H1 (cell line): ENCODE measurements at places on chromosomes 2 and 18. TPM values are rescaled to one million over a fixed set of nuclear protein-coding genes. Genes with fewer than 3 reads are reported as not detected.

DNA sequence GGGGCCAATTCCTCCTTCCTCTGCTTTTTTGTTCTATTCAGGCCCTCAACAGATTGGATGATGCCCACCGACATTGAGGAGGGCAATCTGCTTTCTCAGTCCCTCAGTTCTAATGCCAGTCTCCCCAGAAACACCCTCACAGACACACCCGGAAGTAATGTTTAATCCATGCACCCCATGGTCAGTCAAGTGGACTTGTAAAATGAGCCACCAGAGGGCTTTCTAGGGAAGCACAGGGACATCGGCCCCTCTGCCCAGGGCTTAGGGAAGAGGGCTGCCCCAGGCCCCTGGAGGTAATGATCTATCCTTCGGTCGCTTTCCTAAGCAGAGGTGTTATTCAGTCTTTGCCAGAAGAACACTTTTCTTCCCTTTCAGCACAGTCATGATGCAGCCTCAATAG, 107.4 kb downstream of the PDCL3 start:
- no peaks in the 10 kb centered on the region for H3K27me3 ChIP-seq
- H3K36me3 ChIP-seq: no peaks in the 10 kb centered on the region
- no peak overlapping the region for H3K4me3 ChIP-seq
- H3K27ac ChIP-seq: no peak overlapping the region

ROCK1 gene
- total RNA-seq: 46.0 and 48.9 TPM in 2 replicates

GREB1L gene
- total RNA-seq: 0.31 and 0.34 TPM in 2 replicates

- no peaks in the 10 kb centered on the region for H3K27me3 ChIP-seq
- H3K4me1 ChIP-seq: no peaks in the 10 kb centered on the region
- no peak for DNase-seq
- no peak overlapping the region; the same call in 1 of the 2 replicates for H3K27ac ChIP-seq
- H3K4me3 ChIP-seq: no peak overlapping the region
Observed at GRCh38 chr2:15472133-15472532, 89.0 kb downstream of the NBAS start.

RTP5 gene
- not detected in 2 replicates for total RNA-seq

DNA sequence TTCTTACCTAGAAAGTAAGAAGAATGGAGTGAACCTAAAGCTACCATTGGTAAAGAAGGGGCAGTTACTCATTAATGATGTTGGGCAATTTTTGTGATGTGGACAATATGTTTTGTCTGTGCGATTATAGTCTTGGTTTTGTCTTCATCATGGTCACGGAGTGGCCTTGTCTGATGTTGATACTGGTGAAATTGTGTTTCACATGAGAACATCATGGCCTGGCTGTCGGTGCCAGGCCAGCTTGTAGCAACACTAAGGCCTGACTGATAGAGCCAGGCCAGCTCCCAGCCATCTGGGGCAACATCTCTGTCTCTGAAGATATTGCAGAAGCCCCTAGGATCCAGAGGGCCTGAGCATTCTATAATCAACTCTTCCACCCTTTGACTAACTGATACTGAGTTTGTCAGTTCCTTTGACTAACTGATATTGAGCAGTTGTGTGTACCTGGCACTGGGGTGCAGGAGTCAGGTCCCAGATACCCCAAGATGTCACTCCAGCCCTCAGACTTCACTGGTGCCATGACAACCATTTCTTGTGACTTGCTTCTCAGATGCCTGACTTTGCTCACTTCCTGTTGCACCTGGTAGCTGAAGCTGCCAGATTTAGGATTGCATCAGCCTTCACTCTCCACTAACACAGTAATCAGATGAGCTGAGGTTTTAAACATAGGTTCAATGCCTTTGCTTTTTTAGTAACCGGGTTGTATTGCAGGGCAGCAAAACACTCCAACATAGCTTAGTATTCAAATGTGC, 62.5 kb downstream of the RPIA start:
- H3K27ac ChIP-seq: no peak overlapping the region; the same call in 1 of the 2 replicates
- peaks cover 2% of the 10 kb centered on the region for H3K4me1 ChIP-seq
- no peak for DNase-seq

- no peak overlapping the region for H3K4me3 ChIP-seq
- DNase-seq: no peak
- H3K27me3 ChIP-seq: no peaks in the 10 kb centered on the region
Observed at GRCh38 chr18:29560270-29560669, 1383.3 kb upstream of the CDH2 start.

DNA sequence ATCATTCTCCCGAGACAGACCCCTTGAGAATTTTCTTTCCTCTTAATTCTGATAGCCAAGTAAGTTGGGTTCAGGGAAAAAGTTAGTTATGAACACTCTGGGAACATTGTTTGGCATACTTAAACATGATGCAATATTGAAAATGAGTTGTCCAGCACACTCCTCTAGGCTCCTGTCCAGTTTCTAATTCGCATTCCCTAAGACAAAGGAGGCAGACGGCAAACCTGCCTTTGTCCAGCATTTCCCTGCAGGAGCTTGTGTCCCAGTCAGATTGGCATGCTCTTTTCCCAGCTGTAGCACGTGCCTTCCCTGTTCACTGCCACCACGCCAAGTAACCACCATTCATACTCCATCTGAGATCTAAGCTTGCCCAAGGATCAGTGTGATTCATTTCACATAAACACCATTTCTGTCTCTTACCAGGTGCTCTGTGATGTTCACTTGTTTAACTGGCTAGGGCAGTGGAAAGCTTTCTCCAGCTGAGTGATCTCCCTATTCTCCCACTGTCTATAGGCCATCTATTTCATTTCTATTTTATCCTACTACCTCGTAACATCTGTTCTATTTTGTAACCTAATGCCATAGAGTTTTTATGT, 150.0 kb upstream of the EPB41L3 start:
- no peak for DNase-seq
- no peaks in the 10 kb centered on the region for H3K36me3 ChIP-seq
- no peaks in the 10 kb centered on the region for H3K27me3 ChIP-seq
- H3K27ac ChIP-seq: no peak overlapping the region
- H3K4me1 ChIP-seq: no peaks in the 10 kb centered on the region
- no peak overlapping the region for H3K4me3 ChIP-seq

DNA sequence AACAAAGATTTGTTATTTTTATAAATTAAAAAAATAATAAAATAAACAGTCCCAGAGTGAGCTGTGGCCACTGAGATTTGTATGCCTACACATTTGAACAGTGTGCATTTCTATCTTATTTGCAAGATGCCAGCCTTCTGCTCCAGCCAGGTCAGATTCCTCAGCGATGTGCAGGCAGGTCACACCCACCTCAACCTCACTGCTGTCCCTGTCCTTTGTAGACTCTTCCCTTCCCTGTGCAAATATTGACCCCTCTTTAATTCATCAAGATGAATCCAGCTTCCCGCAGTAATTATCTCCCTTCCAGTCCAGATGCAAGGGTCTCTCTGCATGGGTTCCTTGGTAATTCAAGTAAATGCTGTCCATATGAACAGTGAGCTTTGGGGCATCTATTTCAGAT, 256.2 kb downstream of the PIEZO2 start:
- H3K27me3 ChIP-seq: no peaks in the 10 kb centered on the region
- no peaks in the 10 kb centered on the region for H3K4me1 ChIP-seq

OTX1 gene
- 3.3 and 3.8 TPM in 2 replicates for total RNA-seq

- no peaks in the 10 kb centered on the region for H3K36me3 ChIP-seq
- H3K4me1 ChIP-seq: no peaks in the 10 kb centered on the region
- H3K27ac ChIP-seq: no peak overlapping the region
- no peak for DNase-seq
- no peaks in the 10 kb centered on the region for H3K27me3 ChIP-seq
Observed at GRCh38 chr2:76450024-76450475, 739.3 kb upstream of the GCFC2 start.

CNDP1 gene
- not detected in 2 replicates for total RNA-seq

DNA sequence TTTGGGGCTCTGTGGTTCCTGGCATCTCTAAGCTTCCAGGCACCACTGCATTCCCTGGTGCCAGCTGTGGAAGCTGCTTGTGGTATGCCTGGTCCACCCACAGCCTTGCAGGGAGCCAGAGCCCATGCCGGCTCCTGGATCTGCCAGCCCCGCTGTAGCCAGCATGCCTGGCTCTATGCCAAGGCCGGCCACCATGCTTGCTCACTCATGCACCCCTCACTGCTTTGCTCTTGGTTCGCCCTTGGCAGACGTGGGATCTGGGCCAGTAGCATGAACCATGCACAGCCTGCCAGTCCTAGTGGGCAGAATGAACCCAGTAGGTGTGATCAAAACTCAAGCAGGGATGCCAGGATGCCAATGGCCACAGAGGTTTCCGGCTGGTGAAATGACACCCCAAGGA, 634.2 kb upstream of the TMEFF2 start:
- H3K4me1 ChIP-seq: no peaks in the 10 kb centered on the region
- no peaks in the 10 kb centered on the region for H3K36me3 ChIP-seq
- no peak for DNase-seq
- no peak overlapping the region for H3K4me3 ChIP-seq
- no peaks in the 10 kb centered on the region for H3K27me3 ChIP-seq
- H3K27ac ChIP-seq: no peak overlapping the region

GRCh38 chr2:241009601-241010530, 11.4 kb downstream of the SNED1 start:
- no peaks in the 10 kb centered on the region for H3K36me3 ChIP-seq
- no peak for DNase-seq
- peaks cover 16% of the 10 kb centered on the region for H3K4me1 ChIP-seq
- H3K27me3 ChIP-seq: no peaks in the 10 kb centered on the region
- H3K27ac ChIP-seq: no peak overlapping the region
- no peak overlapping the region for H3K4me3 ChIP-seq

DNA sequence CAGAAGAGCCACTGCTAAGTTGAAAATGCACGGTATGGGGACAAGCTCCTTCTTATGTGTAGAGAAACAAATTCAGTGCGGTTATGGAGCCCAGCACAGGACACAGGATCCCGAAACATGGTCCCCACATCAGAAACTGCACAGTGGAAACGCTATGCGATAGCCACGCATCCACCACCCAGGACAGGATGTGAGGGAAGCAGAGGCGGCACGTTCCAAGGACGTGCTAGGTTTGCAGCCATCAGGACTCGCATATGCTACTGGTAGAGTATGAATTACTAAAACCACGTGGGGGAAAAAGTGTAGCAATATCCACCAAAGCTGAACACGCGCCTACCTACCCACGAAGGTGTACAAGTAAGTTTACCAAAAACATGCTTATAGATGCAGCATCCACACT, 34.7 kb upstream of the SNTG2 start:
- H3K4me3 ChIP-seq: no peak overlapping the region
- 0 out of 2 replicates have a peak, but pooled peaks cover 5% of the 10 kb centered on the region for H3K27me3 ChIP-seq
- H3K36me3 ChIP-seq: no peaks in the 10 kb centered on the region
- no peak overlapping the region for H3K27ac ChIP-seq
- DNase-seq: no peak

DAPL1 gene
- total RNA-seq: not detected in 2 replicates

GRCh38 chr18:32049393-32050171, 31.0 kb downstream of the RNF125 start:
- peaks cover 8% of the 10 kb centered on the region; the same call in 1 of the 2 replicates for H3K36me3 ChIP-seq
- no peak overlapping the region for H3K4me3 ChIP-seq
- no peaks in the 10 kb centered on the region for H3K27me3 ChIP-seq

DNA sequence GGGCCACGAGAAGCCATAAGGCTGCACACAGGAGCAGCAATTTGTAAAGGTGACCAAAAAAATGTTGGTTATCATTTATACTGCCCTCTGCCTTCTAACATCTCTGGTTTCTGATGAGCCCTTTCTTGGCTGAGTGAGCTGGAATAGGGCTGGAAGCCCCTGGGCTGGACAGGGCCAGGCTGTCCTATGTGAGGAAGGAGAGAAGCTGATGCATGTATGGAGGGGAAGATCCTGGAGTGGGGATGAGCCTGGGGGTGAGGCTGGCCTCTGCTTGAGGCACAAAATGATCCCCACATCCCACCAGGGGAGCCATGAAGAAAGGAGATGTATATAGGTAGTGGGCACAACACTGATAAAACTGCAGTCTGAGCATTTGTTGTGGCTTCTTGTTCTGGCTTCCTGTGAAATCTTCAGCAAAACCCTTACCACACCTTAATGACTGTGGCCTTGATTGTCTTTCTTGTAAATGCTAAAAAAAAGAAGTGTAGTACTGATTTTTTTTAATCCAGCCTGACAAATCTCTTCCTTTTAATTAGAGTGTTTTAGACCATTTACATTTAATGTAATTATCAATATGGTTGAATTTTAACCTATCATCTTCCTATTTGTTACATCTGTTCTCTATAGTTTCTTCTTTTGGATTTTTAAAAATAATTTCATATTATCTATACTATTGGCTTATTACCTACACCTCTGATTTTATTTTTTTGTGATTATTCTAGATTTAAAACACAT, 5.6 kb downstream of the SNED1 start:
- no peak overlapping the region for H3K27ac ChIP-seq
- no peak for DNase-seq
- peaks cover 5% of the 10 kb centered on the region for H3K27me3 ChIP-seq
- H3K36me3 ChIP-seq: no peaks in the 10 kb centered on the region
- H3K4me1 ChIP-seq: peaks cover 3% of the 10 kb centered on the region; the same call in 1 of the 2 replicates

DNA sequence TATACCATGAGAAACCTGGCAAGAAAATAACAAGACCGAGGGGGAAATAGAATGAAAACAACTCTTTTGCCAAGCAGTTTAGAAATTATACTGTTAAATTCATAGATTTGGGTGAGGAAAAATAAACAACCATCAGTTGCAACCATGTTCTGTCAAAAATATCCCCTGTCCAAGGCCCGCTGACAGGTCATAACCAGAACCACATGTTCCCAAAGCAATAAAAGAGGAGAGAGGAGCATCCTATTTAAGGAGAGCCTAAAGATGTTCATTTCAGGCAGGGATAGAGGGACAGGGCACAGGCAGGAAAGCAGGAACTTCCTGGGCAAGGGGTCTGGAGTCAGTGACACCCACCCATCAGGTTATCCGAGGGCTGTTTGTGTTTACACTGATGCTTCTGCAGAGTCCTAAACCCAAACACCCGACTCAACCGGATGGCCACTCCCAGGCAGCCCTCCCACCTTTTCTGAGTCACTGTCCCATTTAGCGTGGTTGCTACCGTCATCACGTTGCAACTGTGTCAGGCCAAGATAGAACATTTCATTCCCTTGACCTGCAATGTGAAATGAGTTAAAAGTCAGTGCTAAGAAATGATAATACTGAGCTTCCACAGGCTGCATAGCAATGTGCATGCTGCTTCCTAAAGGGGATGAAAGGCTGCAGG, 468.3 kb upstream of the RAB12 start:
- no peaks in the 10 kb centered on the region for H3K36me3 ChIP-seq
- no peak overlapping the region for H3K4me3 ChIP-seq

DCDC2C gene
- total RNA-seq: not detected in 2 replicates

GRCh38 chr2:166625670-166626069, 131.6 kb upstream of the SCN7A start:
- no peak overlapping the region for H3K4me3 ChIP-seq
- 0 out of 2 replicates have a peak, but pooled peaks cover 2% of the 10 kb centered on the region for H3K4me1 ChIP-seq
- no peaks in the 10 kb centered on the region for H3K27me3 ChIP-seq
- H3K27ac ChIP-seq: no peak overlapping the region

LRRTM4 gene
- total RNA-seq: 8.1 and 9.5 TPM in 2 replicates

DNA sequence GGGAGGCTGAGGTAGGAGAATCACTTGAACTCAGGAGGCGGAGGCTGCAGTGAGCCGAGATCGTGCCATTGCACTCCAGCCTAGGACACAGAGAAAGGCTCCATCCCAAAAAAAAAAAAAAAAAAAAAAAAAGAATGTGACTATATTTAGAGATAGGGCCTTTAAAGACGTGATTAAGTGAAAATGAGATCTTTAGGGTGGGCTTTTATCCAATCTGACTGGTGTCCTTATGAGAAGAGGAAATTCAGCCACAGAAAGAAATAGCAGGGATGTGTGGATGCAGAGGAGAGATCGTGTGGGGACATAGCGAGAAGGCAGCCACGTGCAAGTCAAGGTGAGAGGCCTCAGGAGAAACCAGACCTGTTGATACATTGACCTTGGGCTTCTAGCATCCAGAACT, 69.9 kb upstream of the ACSL3 start:
- H3K27me3 ChIP-seq: no peaks in the 10 kb centered on the region
- H3K4me3 ChIP-seq: no peak overlapping the region
- no peak overlapping the region for H3K27ac ChIP-seq
- no peaks in the 10 kb centered on the region for H3K36me3 ChIP-seq

COL4A4 gene
- 0.67 and 1.7 TPM in 2 replicates for total RNA-seq
